ENCODE measurements at places on chromosomes 7 and 10.

- DNase-seq, result no peak
Measured at GRCh38 chr7:141915565-141915964, 634 bp upstream of the OR9A4 start.

DNA sequence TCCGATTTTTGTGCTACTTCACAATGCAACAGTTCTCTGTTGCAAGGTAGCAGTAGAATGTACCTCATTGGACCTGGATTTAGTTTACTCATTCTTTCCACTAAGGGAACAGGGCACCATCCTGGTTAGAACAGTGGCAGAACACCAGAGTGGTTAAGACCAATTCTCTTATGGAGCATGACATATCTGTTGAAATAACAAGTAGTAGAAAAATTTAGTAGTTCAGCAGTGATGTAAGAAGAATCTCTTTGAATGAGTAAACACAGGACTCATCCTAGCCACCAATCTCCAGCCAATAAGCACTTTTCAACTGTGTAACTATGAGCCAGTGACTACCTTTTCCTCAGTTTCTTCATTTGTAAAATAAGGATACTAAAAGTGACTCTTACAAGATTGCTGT is 2.4 kb downstream of the ANKRD22 start:
- DNase-seq, result no peak

DNA sequence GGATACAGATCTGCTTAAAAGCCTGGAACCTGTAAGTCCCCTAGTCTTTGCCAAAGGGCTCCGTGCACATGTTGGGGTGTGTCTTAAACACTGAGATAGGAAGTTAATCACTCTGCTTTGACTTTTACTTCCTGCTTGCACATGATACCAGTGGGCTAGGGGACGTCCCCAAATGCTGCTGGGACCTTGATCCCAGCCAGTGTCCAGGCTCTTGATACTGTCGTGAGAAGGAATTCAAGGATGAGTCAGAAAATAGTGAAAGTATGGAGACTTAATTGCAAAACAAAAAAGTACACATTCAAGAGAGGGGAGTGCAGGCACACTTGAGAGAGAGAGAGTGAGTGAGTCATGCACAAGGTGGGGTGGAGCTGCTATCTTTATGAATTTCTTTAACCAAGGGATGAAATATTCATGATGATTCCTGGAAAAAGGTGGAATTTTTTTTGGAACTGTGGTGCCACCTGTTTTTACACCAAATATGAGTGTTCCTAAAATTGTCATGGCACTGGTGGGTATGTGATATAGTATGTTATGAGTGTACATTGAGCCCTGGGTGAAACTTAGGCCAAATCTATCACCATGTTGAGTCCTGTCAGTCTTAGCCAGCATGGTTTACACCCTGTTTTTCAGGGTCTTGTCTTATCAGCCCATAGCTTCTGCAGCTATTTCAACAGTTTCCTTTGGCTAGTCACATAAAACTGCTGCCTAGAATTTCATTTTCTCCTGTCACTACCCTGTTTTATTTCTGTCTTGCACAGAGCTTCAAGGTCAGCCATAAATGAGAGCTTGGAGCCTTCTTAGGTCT is 88.3 kb upstream of the CYP26C1 start:
- no peak for DNase-seq

GRCh38 chr10:124157271-124157681 is 63.9 kb upstream of the CHST15 start:
- DNase-seq, result no peak

DNA sequence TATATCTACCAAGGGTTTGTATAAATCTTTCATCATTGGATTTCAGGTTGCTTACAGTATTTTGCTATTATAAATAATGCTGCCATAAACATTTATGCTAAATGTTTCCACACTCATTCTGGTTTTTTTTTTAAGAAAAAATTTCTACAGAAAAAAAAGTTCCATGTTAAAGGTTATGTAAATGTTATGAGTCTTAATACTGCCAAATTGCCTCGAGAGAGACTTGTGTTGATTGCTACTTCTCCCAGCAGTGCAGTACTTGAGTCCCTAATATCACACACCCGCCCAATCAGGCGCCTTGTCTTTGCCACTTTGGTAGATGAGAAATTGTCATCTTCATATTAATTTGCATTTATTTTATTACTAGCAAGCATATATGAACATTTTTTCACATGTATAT is 96.7 kb upstream of the TMEM26 start:
- DNase-seq, result no peak

GRCh38 chr7:130387628-130388403 is 7.5 kb downstream of the CPA1 start:
- DNase-seq, result no peak

GRCh38 chr10:123746061-123746460 is 79.9 kb downstream of the GPR26 start:
- no peak for DNase-seq

- no peak for DNase-seq
Measured at GRCh38 chr7:116614499-116615262, 57.3 kb upstream of the MET start.

- DNase-seq, result no peak
Measured at GRCh38 chr10:45468079-45468478, 94.1 kb downstream of the ALOX5 start.

GRCh38 chr7:119007236-119007635 is 782.7 kb downstream of the ANKRD7 start:
- DNase-seq, result no peak

- no peak for DNase-seq
Measured at GRCh38 chr7:47405286-47405904, 176.5 kb downstream of the TNS3 start.

DNA sequence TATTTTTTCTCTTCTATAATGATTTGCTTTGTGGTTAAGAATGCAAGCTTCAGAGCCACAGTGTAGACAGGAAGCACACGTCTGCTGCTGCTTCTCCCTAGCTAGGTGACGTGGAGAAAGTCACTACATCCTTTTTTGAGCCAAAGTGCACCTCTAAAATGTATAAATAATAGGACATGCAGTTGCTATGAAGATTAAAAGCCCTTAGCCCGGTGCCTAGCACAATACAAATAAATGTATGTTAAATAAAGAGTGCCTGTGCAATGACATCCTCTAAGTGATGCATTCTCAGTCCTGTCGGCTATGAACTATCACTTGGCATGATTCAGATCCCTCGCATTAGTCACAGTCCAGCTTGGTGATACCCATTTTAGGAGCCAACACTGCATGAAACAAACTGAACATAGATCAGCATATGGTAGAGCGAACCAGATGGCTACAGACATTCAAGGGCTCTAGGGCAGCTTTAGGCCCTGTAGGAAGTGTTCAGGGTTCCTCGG is 4.8 kb upstream of the TRDMT1 start:
- DNase-seq, result no peak

- no peak for DNase-seq
Measured at GRCh38 chr7:141076377-141076776, 2.5 kb downstream of the TMEM178B start.

DNA sequence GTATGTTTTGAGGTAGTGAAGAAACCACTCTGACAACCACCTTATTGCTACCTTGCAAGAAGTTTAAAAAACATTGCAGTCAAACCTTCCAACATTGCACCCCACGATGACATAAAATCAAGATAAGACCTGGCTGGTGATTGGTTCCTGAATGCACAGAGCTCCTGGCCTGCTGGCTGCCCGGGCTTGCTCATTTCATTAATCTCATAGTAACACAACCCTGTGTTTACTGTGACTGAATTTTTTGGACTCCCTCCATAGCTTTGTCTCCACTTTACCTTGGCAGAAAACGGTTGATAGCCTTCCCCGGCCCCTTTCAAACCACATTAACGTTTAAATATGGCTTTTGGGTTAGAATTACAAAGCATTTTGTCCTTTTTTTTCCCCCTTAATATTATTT is 27.5 kb downstream of the VWA2 start:
- no peak for DNase-seq

GRCh38 chr7:927031-927671 is 27.3 kb downstream of the ADAP1 start:
- no peak for DNase-seq

DNA sequence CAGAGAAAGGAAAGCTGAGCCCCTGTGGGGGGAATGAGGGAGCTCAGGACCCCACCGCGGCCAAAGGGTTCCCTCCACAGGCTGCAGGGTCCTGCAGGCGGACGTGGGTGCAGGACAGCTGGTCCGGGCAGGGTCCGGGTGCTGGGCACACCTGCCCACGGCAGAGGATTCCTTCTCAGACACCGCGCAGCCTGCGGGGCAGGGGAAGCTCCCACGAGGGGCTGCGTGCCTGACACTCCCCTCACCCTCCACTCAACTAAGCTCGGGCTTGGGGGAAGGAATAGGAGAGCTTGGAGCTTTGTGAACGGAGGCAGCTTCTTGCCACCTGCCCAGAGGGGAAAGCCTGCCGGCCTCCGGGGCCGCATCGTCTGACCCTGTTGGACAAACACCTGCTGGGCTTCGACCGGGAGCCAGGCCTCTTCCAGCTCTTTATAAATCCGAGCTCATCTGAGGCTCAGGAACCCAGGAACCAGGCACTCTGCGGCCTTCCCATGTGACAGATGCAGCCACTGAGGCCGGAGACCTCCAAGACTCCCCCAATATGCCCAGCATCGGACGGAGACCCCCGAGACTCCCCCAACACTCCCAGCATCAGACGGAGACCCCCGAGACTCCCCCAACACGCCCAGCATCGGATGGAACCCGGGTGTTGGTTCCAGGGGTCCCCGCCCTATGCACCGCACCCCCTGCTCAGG is 97.3 kb downstream of the PDGFA start:
- no peak for DNase-seq

DNA sequence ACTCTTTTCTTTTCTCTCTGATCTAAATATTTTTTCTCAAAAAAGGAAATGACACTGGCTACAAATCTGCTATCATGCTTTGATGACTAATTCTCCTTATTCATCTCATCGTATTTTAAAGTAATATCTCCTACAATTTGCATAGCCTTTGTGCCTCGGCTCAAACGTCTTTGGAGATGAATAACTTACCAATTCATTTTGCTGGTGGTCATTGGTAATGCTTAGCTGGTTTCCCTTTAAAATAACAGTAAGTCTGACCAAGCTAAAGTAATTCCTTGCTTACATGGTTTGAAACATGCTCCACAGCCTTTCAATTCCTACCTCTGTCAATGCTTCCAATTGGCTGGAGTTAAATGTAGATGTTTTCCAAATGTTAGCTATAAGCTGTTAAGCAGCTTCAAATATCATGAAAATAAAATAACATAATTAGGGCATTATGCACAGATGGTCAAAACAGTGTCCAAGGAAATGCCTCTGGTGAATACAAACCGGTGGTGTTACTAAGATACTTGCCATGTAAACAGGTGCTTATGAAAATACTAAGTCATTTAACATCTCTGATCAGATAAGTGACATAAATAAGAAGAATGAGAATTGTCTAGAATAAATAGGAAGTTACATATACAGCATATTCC is 435.0 kb downstream of the POM121L12 start:
- no peak for DNase-seq

GRCh38 chr7:44263326-44264082 is 61.9 kb downstream of the CAMK2B start:
- no peak for DNase-seq

GRCh38 chr7:133052401-133052756 is 29.5 kb downstream of the CHCHD3 start:
- no peak for DNase-seq

DNA sequence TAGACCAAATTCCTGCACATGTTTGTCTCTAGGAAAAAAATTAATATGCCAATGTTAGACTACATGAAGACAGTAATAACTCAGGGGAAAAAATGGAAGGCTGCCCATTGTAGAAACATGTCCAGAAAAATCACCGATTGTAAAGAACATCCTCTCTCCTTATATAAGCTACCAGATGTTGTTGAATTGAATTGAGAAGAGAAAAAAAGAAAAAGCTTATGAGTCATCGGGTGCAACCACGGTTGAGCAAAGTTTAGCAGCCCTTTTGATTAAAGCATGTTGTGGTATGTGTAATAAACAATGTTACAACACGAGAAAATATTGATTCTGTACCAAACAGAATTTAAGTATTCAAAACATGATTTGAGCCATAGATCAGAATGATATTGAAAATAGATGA is 102.3 kb upstream of the ARHGAP21 start:
- no peak for DNase-seq

GRCh38 chr10:26446258-26446657 is 8.1 kb downstream of the APBB1IP start:
- no peak for DNase-seq

DNA sequence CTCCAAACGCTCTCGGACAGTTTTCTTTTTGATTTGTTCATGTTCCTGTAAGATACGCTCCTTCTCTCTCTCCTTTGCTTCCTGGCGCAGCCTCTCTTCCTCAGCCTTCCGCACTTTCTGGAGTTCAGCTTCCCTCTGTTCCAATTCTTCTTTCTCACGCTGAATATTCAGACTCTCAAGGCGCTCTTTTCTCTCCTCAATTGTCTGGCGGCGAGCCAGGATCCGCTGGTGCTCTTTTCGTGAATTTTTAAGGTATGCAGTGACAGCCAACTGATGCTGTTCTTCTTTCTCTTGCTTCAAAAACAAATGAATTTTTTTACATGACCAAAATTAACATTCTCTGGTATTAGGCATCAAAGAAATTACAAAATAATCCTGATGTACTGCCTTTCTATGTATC is 22.6 kb downstream of the EIF3A start:
- DNase-seq, result no peak

- no peak for DNase-seq
Measured at GRCh38 chr7:105932835-105933477, 30.1 kb upstream of the CDHR3 start.

- DNase-seq, result peak; percentile 82
Measured at GRCh38 chr10:135601-136464, 578 bp downstream of the ZMYND11 start.

GRCh38 chr10:114283091-114283490 is 44.0 kb downstream of the VWA2 start:
- no peak for DNase-seq

GRCh38 chr7:139675127-139676125 is 102.4 kb downstream of the HIPK2 start:
- no peak for DNase-seq

DNA sequence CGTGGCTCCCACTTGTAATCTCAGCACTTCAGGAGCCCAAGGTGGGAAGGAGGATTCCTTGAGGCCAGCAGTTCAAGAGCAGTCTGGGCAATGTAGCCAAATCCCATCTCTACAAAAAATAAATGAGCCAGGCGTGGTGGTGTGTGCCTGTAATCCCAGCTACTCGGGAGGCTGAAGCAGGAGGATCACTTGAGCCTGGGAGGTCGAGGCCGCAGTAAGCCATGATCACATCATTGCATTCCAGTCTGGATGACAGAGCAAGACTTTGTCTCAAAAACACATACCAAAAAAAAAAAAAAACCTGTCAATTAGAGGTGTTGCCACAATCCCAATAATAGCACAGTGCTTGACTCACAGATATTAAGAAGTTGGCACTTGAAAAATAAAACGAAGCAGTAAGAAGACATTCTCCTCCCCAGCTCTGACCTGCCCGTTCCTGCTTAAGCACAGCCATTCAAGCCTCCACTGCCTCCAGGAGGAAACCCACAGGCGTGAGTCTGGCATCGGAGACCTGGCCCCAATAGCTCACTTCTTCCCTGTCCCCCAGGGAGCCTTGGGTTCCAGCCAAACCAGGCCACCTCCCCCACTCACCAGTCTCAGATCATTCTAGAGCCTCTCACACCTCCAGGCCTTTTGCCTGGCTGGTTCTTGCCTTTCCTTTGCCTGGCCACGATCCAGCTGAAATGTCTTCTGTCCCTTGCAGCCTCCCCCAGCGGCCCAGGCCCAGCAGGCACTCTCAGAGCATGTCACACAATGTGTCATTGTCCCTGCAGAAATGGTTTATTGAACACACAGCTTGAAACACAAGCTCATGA is 45.3 kb upstream of the GTF2I start:
- no peak for DNase-seq

Data from stimulated activated effector memory CD8-positive, alpha-beta T cell treated with anti-CD3 and anti-CD28 coated beads, Interleukin-12 subunit alpha, Interleukin-12 subunit beta, amount 100 ng/mL, for 72 hours (primary cell).